ENCODE measurements at places on chromosomes 1 and 21.
A peak's percentile ranks its signal among the peaks of the same experiment; 100 is the strongest.

DNA sequence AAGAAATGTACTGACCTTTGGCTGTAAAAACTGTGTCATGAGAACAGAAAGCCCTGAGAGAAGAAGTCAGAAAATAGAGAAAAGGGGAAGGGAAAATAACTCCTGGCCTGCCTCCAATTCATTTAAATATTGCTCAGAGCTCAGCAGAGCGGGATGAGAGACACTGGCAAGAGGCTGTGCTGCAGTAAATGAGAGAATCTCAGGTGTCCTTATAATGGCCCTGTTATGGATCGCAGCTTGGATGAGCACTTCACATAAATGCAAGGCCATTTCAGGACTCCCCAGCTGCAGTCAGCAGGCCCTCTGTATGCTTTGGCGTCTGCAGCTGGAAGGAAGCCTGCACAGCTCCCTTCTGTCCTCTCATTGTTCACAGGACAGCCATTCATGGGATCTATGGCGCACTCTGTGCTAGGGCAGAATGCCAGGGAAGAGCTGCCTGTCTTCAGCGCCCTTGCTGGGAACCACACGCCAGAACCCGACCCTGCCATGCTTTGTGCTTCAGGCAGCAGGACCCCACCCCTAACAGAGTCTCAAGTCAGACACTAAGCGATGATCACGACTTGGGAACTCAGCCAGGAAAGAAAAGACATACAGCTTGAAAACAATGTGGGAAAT, 20.7 kb upstream of the ABCB10 start:
- DNase-seq: peak; percentile 94

DNA sequence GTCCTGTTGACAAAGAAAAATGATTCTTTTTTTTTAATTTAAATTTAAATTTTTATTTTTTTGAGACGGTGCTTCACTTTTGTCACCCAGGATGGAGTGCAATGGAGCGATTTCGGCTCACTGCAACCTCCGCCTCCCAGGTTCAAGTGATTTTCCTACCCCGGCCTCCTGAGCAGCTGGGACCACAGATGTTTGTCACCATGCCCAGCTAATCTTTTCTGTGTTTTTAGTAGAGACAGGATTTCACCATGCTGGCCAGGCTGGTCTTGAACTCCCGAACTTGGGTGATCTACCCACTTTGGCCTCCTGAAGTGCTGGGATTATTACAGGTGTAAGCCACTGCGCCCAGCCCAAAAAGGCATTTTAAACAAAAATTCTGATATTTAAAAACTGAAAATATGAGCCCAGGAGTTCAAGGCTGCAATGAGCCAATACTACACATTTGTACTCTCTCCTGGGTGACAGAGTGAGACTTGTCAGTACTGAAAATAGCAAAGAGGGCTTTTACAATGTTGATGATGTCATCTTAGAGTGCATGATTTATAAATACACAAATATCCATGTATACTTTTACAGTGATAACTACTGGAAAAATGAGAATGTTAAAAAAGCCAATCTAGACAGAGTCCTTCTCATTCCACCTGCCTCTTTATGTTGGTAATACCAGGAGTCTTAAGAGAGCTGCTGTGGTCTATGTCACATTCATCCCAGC, 56.0 kb upstream of the STUM start:
- no peak for DNase-seq

GRCh38 chr1:28537457-28538199, 15.3 kb upstream of the TRNAU1AP start:
- no peak for DNase-seq

DNA sequence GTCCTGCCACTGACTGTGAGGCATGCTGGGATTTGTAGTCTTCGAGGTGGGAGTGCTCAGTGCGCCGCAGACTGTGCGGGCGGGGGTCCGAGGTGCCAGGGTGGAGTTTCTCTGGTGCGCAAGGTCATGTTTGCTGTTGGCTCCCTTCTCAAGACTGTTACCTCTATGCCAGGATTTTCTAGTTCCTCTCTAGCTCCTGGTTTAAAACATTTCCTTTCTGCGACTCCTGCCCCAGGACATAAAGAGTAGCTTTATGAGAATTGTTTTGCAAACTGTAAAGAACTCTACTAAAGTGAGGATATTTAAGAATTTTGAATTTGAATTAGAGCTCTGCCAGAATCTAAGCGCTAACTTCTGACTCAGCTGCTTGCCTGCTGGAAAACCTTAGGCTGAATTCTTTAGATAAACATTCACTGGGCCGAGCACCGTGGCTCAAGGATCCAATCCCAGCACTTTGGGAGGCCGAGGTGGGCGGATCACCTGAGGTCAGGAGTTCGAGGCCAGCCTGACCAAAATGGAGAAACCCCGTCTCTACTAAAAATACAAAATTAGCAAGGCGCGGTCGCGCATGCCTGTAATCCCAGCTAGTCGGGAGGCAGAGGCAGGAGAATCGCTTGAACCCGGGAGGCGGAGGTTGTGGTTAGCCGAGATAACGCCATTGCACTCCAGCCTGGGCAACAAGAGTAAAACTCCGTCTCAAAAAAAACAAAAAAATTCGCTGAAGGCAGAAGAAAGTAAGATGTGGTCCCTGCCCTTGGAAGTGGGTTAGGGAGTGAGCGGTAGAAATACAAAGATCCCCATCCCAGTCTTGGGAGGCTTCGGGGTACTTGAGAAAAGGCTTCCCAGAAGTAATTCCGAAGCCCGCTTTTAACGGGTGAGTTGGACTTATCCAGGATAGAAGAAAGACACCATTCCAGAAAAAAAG, 992 bp upstream of the USP48 start:
- no peak for DNase-seq

GRCh38 chr1:11628767-11629166, 25.5 kb downstream of the FBXO2 start:
- DNase-seq: no peak

DNA sequence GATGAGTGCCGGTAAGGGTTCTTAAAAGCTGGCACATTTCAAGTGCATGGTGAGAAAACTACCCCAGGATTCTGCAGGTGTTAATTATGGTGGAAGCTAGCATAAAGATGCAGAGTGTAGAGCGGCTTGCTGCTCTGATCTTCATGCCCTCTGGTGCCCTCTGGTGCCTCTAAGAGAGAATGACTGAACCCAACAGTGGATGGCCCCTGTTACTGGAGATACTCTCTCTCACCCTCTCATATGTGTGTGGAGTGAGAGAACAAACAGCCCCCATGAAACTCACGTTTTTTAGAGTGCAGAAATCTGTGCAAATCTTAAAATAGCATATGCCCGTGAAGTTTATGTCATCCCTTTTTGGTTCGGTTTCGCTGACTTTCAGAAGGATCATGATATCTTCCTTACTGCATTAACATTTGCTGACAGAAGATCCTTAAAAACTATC, 90.0 kb downstream of the GRIK1 start:
- DNase-seq: peak; percentile 22

- no peak for DNase-seq
These were observed 33.2 kb upstream of the FAM163A start for GRCh38 chr1:179709841-179710329.

GRCh38 chr1:54846301-54846700, 40.7 kb downstream of the DHCR24 start:
- no peak for DNase-seq

DNA sequence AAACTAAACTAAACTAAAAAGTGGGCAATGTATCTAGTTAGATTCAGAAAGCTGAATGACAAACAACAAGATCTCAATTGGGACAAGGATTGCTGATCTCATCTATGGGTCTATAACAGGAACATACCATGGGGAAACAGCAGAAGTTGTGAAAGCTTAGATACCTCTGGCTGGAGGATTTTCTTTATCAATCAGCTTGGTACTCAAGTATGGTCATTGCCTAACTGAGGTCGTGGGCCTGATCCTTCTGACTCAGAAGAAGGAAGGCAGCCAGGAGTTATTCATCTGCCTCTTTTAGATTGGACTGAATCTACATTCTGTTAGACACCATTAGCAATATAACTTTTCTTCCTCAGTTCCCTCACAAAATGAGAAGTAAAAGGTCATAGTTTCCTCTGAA, 39.7 kb downstream of the DNTTIP2 start:
- no peak for DNase-seq

GRCh38 chr1:157932069-157932468, 61.4 kb upstream of the KIRREL1 start:
- no peak for DNase-seq

DNA sequence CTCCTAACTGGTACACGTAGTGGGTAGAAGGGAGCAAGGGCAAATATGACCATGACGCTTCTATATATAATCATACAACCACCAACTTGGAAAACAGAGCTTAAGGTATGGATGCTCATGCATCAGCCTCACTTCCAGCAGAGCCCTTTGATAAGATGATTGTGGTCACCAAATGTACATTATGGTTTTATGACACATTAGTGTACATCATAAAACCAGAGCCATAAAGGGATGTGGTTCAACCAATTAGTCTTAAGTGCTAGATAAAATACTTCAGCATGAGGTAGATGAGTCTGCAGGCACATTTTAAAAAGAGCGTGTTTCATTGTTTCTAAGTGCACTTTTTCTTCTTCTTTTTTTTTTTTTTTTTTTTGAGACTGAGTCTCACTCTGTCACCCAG, 43.7 kb downstream of the NIBAN1 start:
- DNase-seq: no peak

DNA sequence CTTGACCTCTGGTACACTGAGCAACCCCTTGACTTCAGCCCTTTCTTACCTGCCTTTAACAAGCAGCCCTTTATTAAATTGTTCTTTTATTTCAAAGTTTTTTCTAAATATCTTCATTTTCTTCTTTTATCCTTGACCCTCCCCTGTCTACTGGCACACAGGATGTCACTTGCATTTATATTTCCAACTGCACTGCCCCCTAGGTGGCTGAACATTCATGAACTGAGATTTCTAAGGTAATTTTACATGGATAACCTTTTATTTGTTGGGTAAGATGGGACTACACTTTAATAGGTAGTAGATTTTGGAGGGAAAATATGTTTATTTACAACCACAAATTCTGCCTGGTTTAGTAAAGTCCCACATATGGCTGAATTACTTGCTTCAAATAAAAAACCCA, 190.0 kb downstream of the ATP6V1G3 start:
- no peak for DNase-seq

DNA sequence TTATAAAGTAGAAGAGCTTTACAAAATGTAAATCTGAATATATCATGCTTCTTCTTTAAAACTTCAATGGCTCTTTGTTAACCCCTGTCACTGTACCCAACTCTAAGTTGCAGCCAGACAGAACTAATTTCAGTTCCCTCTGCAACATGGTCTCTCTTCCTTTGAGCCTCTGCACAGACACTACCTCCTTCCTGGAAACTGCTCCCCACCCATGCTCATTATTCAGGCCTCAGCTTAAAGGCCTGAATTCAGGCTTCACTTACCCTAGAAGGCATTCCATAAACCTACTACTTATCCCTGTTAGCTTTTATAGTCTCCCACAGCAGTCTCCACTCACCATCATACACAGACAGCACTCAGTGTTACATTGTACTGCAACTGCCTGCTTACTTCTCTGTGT, 2.6 kb upstream of the EEIG2 start:
- no peak for DNase-seq

- DNase-seq: peak; percentile 59
These were observed 46.6 kb downstream of the FCRL5 start for GRCh38 chr1:157505481-157506272.

DNA sequence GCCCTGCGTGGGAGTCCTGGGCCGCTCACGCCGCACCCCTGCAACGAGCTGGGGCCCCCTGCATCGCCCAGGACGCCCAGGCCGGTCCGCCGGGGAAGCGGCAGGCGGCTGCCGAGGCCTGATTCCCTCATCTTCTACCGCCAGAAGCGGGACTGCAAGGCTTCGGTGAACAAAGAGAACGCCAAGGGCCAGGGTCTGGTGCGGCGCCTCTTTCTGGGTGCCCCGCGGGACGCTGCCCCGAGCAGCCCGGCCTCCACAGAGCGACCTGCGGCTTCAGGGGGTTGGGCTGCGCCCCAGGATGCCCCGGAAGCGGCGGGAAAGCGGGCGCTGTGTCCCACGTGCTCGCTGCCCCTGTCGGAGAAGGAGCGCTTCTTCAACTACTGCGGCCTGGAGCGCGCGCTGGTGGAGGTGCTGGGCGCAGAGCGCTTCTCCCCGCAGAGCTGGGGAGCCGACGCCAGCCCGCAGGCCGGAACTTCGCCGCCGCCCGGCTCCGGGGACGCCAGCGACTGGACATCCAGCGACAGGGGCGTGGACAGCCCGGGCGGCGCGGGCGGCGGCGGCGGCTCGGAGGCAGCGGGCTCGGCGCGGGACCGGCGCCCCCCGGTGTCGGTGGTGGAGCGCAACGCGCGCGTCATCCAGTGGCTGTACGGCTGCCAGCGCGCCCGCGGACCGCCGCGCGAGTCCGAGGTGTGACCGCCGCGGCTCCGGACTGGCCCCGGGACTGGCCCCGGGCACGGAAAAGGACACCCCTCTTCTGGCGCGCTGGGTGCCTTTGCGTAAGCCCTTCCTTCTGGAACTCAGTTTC, 2.7 kb downstream of the FAM110D start:
- peak; percentile 59 for DNase-seq

GRCh38 chr1:248842781-248843331, 4.8 kb downstream of the ZNF672 start:
- no peak for DNase-seq

DNA sequence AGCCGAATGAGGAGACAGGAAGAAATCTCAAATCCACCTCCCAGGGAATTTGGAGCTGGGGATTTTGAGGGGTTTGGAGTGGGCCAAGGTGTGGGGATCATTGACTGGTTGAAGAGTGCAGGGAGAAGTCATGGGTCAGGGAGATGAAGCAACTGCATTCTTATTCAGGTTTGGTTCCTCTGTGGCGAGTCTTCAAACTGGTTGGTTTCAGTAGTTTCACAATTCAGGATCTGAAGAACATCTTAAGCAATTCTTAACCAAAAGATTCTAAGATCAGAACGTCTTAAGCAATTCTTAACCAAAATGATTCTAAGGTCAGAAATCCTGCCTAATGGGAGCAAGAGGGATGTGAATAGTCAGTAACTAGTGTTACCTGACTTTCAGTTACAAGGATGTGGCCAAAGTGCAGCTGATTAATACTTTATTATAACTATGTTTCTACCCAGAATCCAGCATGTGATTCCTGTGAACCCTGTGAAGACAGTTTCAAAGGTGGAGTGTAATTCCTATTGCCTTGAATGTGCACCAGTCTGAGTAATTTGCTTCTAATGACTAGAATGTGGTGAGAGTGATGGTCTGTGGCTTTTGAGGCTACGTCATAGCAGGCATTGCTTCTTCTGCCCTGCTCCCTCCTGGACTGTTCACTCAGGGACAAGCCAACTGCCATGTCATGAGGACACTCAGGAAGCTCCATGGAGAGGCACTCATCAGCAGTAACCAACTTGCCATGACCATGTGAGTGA, 61.2 kb downstream of the OLFML3 start:
- DNase-seq: peak; percentile 1

GRCh38 chr1:67735806-67736627, 51.0 kb downstream of the GADD45A start:
- peak; percentile 40 for DNase-seq

GRCh38 chr1:48617252-48617651, 145.2 kb upstream of the SPATA6 start:
- no peak for DNase-seq

DNA sequence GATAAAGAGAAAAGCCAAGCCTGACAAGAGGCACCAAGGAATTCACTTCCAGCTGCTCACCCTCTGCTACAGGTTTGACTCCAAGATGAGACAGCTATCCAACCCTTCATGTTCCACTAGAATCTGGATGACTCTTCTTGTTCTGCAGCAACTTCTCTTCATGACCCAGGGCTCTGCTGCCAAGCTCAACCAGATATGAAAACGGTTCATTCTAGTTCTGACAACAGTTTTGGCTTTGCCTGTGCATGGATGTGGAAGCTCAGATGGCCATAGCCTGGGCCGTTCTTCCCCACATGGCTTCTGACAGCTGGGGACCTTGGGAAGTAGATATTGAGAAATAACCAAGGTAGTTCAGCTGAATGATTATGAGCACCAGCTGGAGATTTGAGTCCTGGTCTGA, 13.7 kb downstream of the PI4KB start:
- no peak for DNase-seq

Data from hippocampal formation (tissue), 2 donors.